ENCODE measurements at places on chromosomes 1 and 21.

- no peak for DNase-seq
These were observed 64.0 kb downstream of the CTH start for GRCh38 chr1:70475023-70475422.

DNA sequence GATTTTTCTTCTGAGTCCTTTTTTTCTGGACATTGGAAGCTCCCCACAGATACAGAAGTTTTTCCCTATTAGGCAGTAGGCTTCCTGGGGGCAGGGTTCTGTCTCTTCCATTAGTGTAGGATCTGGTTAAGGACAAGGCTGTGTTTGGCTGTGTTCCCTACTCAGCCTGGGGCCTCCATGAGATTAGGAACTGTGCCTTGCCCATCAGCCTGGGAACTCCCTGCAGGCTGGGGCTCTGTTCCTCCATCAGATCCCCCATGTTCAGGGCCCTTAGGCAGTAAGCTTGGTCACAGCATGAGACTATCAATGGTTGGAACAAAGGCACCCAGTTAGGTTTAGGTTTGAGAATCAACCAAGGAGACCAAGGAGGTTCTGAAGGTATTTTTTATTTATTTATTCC lies 22.7 kb downstream of the NAV1 start:
- no peak for DNase-seq

GRCh38 chr21:32426066-32426465 lies 13.6 kb downstream of the EVA1C start:
- no peak for DNase-seq

- no peak for DNase-seq
These were observed 60.1 kb downstream of the SDCCAG8 start for GRCh38 chr1:243315893-243316292.

DNA sequence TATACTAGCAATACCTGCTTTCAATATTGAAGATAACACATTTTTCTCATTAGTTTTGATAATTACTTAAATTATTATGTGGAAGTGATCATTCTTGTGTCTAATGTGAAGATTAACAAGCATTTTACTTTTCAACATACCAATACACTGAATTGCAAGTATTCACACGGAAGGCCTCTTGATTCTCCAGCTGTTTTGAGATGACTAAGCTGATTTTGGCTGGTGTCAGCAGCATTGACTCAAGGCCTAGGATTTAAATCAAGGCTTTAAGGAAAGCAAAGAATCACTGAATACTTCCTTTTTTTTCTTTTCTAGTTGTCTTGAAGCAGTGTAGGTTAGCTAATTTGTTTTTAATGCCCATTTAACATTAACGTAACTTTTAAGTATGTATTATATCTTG lies 373.7 kb downstream of the SRGAP2C start:
- no peak for DNase-seq

GRCh38 chr1:231465051-231465450 lies 43.0 kb upstream of the EGLN1 start:
- no peak for DNase-seq

DNA sequence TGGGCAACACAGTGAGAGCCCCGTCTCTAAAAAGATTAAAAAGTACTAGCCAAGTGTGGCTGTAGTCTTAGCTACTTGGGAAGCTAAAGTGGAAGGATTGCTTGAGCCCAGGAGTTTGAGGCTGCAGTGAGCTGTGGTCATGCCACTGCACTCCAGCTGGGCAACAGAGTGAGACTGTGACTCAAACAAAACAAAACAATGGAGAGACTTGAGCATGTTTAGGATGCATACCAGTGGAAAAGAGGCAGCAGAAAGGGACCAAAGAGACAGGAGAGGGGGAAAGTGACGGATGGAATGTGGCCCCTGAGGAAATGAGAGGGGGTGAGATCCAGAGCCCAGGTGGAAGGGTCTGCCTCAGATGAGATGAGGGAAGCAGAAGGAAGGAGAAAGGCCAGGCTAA lies 358.9 kb downstream of the RPS6KC1 start:
- DNase-seq, result no peak

DNA sequence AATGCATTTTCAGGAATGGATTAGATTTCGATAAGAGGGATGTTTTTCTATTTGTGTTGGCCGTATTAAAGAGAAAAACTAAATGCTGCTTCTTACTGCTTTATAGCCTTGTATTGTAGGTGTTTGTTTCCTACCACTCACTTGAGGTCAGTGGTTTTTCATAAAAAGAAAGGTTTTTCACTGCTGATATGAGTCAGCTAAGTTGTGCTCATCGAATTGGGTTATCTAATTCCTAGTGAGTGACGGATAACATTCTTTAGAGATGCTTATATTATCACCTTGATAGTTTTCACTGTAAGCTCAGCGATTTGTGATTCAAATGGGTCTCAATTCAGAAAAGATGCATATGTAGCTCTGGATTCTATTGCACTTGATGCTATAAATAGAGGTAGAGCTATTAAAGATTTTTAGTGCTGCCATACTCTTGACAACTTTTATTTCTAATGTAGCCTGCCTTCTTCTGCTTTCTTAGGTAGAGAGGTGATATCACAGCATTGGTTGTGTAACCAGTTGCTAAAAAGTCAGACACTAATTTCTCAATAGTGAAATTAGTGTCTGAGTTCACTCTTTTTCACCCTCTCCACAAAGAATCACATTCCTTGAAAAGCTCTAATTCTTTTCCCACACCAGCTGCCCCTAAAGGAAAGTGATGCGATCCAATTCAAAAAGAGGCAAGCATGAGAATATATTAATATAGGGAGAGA lies 180.0 kb downstream of the RASAL2 start:
- no peak for DNase-seq

DNA sequence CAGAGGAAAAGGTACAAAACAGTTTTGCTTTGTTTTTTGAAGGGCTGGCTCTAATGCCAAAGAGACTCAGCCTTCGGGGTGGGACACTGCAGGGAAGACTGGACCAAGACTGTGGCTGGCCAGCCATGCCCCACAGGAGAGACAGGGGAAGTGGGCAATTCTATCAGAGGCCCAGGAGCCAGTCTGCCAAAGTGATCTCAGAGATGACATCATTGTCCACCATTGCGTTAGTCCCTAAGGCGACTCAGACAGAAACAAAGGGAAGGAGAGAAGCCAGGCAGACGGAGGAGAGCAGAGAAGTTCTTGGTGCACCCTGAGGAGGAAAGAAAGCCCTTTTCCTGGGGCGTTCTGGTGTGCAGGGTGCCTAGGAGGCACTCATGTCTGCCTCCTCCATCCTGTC lies 26.4 kb downstream of the OPTC start:
- no peak for DNase-seq

DNA sequence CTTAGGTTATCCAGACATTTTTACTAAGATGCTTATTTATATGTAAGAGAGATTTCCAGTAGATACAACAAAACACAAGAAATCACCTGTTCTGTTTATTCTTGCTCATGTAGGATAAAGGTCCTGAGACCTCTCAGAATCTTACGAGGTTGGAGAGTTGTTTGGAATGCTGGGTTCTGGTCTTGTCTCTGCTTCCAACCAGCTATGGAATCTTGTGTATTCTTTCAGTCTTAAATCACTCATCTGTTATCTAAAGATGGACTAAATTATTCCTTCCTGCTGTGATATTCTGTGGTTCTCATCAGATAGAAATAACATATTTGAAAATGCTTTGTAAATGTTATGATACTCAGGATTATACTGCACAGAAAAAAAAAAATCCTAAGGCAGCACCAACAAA lies 21.3 kb downstream of the GNAT2 start:
- DNase-seq, result no peak

- no peak for DNase-seq
These were observed 11.8 kb upstream of the IPP start for GRCh38 chr1:45762291-45762690.

GRCh38 chr1:189513091-189513490 lies 964.6 kb downstream of the BRINP3 start:
- no peak for DNase-seq

GRCh38 chr1:1984560-1985070 lies 19.0 kb downstream of the CFAP74 start:
- no peak for DNase-seq

DNA sequence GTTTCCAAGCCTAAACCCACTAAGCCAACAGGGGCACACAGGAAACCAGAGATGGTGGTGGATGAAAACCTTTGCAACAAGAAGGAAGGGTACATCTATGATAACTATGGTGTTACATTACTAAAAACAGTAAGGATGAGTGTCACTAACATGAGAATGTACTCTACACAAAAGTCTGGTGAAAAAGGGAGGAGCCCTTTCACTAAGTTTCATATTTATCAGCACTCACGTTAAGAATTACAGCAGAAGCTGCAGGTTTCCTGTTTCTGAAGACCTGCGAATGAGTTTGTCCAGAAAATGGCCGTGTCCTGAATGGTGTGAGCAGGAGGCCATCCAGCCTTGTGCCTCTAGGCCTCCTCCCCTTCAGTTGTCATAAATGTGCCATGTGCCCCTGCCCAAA lies 17.8 kb downstream of the ABCG1 start:
- DNase-seq, result no peak

DNA sequence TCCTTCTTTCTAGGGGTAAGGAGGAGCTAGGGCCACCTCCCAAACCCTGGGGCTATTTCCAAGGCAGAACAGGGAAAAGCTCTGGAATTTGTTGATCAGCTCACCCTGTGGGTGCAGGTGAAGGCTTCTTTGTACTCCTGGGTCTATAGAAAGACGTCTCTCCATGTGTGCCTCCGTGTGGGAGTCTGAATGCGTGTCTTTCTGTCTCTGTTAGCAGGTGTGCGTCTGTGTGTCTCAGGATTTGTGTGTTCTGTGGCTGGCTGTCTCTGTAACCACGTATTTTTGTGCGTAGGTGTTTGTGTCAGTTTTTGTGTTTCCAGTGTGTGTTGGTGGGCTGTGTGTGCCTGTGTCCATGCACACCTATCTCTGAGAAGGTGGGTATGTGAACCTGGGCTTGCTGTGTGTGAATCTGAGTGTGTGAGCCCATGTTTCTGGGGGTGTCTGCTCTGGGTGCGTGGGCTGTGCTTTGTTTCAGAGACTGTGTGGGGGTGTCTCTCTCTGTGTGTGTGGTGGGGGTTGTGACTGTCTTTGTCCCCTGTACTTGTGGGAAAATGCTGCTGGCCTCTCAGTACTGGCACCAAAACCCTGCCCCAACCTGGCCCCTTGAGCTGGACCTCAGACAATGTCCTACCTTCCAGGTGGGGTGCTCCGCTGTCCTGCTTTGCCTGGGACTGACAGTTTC lies 12.7 kb upstream of the ETV3L start:
- no peak for DNase-seq

GRCh38 chr1:196063294-196063693 lies 544.9 kb downstream of the KCNT2 start:
- no peak for DNase-seq

DNA sequence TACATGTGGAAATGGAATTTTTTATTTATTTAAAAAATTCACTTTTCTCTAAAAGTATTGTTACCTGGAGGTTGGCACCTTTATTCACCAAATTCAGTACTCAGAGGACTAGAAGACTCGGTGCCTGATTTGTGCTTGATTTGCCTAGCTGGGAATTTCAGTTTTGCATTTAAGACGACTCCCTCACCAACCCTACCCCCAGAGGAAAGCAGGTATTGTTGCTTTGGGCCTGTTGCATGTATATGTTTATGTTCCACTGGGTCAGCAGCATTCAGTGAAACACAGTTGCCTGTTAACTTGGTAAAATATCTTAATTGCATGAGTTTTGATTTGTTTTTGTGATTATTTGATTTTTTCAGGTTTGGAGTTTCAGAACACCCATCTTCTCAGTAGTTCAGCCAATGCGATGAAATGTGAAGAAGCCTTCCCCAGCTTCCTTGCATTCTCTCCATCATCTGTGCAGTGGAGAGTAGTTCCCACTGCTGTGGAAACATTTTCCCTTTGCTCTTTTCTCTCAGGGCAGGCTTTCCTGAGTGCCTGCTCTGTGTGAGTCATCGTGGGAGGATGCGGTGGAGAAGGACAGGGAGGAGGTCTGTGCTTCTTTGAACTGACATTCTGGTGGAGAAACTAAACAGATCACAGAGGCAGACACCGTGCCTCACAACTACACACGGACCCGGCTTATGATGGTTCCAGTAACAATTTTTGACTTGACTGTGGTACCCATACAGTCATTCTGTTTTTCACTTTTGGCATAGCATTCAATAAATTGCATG lies 6.4 kb downstream of the ADARB1 start:
- no peak for DNase-seq

DNA sequence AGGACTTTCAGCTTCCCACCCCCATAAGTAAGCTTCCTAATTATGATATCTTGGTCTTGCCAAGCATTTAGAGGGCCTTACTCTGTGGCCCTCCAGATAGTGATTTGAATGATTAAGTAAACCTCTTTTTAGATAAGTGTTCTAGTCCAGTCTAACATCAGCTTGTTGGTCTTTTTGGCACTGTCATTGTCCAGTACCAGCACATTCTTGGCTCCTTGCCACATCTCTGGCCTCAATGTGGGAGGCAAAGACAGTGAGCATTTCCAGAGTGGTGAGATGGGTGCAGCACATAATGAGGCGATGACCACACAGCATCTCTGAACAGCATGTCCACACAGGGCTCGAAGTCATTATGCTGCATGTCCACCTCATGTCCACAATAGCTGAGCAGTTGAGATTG lies 6.1 kb downstream of the CAPZA1 start:
- DNase-seq, result no peak
